Tracheal epithelial cell (primary cell): ENCODE measurements at places on chromosomes 4 and X. TPM values are rescaled to one million over a fixed set of nuclear protein-coding genes. Genes with fewer than 3 reads are reported as not detected.

The SCML2 gene
- 0.21 and 0.48 TPM in 2 replicates for total RNA-seq

The PABPC1L2B gene
- total RNA-seq = not detected in 2 replicates

The PNMA5 gene
- not detected in 2 replicates for total RNA-seq

The BEND4 gene
- total RNA-seq = under 0.01 TPM in 1 of 2 replicates, not detected in the other

The SPANXB1 gene
- not detected in 2 replicates for total RNA-seq

The NXF2 gene
- total RNA-seq = not detected in 2 replicates

The CDS1 gene
- total RNA-seq = 16.1 and 39.0 TPM in 2 replicates

The FHDC1 gene
- 2.3 and 5.1 TPM in 2 replicates for total RNA-seq

The NWD2 gene
- under 0.01 TPM in 1 of 2 replicates, not detected in the other for total RNA-seq

The ATOH1 gene
- total RNA-seq = not detected in 2 replicates

The PDE5A gene
- total RNA-seq = 4.3 and 5.3 TPM in 2 replicates

The ETDA gene
- total RNA-seq = not detected in 2 replicates

The CCNI gene
- 113 and 227 TPM in 2 replicates for total RNA-seq

The GCNA gene
- 0.72 and 2.6 TPM in 2 replicates for total RNA-seq

The NCBP2L gene
- total RNA-seq = not detected in 2 replicates
